ENCODE measurements at places on chromosomes 12 and 14.

DNA sequence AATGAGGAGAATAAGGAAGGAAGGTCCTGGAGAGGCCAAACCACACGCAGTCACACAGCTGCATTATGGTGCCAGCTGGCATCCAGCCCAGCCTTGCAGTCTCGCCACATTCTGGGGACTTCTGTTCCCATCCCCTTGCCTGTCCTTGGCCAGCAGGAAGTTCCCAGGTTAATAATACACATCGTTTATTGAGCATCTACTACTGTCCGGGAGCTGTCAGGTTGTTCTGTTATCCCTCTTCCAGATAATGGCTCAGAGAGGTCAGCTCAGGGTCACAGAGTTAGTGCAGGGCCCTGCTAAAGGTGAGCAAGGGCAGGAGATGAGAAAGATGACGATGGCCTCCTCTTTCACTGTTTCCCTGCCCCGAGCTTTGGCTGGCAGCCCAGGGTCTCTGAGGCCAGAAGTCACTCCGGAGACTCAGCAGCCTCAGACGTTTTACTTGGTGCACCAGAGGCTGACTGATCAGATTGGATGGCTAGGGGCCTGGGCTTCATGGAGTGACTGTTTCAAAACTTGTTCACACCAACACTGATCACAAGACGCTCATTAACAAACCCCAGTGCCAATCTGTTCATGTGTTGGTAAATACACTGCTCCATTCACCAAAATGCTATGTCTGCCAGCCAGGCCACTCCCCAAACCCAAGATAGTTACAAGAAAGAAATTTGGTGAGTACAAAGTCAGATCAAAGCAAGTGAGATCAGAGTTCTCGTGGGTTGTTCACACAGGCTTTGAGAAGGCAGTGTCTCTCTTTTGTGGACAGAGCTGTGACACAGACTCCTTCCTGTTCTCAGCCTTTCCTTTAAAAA is 79.2 kb downstream of the B4GALNT3 start:
- no peak for DNase-seq

DNA sequence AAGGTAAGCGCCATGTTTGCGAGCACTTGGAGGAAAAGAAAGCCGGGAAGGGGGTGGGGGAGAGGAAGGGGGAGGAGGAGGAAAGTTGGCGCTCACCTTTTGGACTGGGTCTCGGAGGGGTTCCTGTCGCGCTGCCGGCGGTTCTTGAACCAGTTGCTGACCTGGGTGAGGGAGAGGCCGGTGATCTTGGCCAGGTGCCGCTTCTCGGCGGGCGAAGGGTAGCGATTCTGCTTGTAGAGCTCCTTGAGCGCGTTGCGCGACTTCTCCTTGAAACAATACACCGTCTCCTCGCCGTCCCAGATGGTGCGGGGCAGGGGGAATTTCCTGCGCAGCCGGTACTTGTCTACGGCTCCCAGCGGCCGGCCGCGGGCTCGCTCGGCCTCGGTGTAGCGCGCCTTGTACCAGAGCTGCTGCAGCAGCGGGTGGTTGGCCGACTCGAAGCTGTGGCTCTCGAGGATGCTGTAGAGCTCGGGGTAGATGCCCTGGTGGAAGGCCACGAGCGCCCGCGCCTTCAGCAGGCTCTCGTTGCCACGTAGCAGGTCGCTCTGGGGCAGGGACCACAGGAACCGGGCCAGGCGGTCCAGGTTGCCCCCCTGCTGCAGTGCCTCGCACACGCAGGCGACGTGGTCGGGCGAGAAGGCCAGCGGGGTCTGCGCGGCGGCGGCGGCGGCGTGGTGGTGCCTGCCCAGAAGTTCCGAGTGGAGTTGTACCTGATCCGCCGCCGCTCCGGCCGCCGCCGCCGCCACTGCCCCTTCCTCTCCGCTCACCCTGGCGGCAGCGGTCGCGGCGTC is 840 bp downstream of the SIX4 start:
- DNase-seq = no peak

DNA sequence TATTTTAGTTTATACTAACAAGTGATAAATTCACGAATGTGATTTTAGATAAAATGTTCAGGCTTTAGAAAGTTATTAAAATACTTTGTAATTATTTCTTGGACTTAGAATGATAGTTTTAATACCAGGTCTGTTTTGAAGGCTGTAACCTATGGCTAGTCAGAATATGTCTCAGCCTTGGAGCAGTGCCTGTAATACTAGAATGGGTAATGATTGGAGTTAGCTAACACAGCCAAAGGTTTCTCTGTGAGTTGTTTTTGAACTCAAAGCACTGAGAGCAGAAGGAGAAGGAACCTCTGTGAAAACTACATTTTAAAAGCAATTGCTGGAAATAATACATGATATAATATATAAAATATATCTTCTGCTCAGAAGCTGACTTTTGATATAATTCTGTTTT is 110.1 kb downstream of the TMEM117 start:
- no peak for DNase-seq

DNA sequence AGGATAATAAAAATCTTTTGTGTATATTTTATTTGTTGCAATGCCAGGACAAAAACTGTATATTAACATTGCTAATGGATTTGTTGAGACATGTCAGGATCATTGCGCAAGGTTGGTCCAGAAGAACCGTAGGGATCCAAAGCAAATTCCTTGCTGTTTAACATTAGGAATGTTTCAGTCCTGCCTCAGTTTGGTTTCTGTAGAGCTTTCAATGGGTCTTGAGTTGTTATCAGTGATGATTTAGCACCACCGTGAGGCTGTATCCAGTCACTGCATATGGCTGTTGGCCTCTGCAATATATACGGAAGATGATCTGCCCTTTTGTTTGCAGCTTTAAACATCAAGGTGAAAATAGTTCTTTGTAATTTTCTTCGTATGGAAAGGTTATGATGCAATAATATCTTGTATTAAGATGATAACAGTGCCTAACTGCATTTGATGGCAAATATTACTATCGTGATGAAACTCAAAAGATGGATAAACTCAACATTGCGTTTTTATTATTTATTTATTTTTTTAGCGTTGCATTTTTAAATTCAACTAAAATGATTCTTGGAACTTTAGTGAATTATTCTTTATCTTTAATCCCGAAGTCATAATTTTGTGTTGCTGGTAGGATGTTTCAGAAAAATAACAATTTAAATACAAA is 231.2 kb downstream of the AKAP6 start:
- DNase-seq = peak; percentile 72

- DNase-seq = no peak
Observed at GRCh38 chr12:111519083-111519482, 80.0 kb downstream of the ATXN2 start.
